ENCODE measurements at places on chromosomes 16 and 17.

- DNase-seq, result peak; percentile 50
Observed at GRCh38 chr17:9256751-9257629, 235.7 kb downstream of the NTN1 start.

DNA sequence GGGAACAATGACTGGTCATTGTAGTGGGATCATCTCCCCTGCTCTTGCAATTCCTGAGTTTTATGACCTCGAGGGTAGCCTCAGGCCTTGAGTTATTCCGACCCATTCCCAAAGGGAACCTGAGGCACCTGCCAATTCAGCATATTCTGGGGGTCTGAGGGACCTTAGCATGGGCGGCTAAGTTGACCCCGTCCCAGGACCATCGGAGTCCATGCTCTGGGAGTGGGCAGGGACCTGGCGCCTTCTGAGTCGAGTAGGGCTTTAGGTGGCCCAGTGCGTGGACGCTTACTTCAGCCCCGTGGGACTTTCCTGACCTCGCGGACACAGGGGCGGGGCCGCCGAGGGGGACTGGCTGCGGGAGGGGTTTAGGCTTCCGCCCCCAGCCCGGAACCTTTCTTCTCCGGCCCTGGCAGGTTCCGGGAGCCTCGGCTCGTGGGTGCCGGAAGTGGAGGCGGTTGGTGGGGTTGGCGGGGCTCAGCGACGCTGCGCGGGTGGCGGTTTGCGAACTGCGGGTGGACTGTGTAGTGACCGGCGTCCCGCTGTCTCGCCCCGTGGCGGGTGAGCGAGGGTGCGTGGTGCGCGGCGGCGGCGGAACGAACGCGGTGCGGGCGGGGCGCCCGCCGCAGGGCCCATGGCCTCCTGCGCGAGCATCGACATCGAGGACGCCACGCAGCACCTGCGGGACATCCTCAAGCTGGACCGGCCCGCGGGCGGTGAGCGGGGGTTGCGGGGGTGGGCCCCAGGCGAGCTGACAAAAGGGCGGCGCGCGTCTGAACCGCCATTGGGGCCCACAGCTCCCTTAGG, at the start of gene EDC4:
Gene EDC4 (plus strand): TSS at position 422 of the 804 bp plus-strand sequence. CDS start 210 bp downstream, at position 632.
- peak; percentile 80 for DNase-seq

DNA sequence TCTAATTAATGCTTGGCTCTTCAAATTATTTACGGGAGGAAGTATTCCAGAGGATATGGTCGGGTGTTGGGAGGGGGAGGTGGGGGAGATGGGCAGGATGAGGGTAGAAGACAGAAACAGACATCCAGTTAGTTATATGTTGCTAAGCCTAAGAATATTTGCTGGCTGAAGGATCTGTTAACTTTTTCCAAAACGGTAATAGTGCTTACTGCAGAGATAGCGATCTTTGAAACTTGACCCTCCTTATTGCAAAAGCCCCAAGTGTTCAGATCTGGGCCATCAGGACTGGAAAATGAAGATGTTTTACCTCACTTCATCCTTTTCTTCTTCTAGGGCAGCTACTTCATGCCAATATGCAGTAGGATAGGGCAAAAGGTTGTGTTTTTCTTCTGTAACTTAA, 27.0 kb upstream of the MMD start:
- peak; percentile 74 for DNase-seq

DNA sequence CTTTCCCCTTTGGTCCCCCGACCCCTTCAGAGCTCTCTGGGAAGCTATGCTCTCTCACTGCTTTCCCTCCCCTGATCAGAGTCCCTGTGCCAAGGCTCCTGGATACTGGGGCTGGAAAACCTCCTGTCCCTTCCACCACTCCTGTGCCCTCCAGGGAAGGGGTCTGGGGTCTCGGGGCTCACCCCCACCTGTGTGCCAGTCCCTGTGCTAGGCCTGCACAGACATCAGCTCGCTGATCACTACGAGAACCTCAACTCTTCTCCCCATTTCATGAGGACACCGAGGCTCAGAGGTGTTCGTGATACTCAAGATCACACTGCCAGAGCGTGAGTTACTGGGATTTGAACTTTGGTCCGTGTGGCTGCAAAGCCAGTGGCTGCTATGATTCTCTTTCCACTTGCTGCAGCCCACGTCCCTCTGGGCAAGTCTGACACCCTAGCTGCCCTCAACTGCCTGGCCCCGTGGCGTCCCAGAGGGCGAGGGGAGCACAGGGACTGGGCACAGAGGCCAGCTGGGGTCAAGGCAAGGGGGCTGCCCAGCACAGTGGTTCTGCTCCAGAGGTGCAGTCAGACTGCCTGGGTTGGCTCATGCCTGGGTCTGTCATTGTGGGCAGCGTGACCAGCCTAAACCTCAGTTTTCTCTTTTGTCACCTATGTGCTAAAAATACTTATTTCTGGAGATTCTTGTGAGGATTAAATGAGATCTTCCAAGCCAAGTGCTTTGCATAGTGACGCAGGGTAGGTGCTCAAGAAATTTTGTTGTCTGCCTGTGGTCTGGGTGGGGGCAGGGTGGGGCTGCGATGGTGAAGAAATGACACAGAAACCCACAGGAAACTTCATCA, 43.8 kb upstream of the TOB1 start:
- no peak for DNase-seq

DNA sequence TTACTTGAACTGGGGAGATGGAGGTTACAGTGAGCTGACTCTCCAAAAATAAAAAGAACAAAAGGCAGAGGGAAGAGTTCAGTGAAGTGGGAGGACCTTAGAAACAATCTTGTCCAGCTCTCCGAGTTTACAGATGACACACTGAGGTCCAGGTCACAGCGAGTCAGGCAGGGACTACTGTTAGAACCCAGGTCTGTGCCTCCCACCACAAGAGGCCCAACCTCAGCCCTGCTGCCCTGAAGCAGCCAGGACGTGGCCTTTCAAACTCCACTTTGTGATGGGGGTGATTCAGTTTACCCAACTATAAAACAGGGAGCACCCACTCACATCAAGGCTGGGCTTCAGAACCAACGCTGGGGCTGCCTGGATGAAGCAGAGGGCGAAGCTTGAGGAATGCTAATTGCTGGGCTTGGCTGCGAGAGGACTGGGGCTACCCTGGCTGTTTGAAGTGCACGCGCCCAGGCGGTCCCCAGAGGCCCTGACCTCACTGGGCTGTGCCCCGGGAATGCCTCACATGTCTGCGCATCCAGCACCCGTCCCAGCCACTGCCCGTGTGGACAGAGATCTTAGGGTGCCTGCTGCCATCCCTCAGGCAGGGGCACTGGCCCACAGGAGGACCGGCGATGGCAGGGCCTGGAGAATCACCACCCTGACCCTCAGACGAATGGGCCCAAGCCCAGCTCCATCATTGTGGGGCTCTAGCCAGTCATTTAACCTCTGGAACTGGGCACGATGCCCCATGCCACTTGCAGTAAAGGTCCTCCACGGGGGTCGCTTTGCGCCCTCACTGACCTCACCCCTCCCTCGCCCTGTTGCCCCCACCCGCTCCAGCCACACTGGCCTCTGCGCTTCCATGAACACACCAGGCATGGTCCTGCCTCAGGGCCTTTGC, 11.4 kb downstream of the SLC5A10 start:
- DNase-seq, result no peak

DNA sequence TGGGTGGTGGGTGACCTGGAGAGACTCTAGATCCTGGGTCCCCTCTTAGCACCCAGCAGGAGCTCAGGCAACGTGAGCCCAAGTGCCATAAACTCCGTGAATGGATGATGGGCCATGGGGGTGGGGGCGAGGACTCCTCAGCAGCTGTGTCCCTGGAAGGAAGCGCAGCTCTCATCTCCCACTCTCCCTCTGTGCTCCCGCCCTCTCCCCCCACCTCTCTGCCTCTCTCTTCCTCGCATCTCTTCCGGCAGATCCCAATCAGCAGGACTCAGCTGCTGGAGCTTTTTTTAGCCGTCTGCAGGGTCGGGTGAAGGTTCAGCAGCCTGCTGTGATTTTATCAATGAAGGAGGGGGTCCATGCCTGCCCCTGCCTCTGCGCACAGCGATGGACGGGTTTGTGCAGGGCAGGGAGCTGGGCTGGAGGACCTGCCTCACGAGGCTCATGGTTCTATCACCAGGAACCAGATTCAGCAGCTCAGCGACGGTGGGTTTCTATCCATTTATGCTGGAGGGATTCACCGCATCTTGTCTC, 8.3 kb downstream of the CCR7 start:
- DNase-seq, result no peak

- DNase-seq, result no peak
Observed at GRCh38 chr16:1918351-1919326, at the start of gene HS3ST6. Gene HS3ST6 (minus strand): TSS chr16:1918415. CDS start chr16:1918323, 92 bp downstream.

- no peak for DNase-seq
Observed at GRCh38 chr16:962366-962765, 8.4 kb downstream of the LMF1 start.

DNA sequence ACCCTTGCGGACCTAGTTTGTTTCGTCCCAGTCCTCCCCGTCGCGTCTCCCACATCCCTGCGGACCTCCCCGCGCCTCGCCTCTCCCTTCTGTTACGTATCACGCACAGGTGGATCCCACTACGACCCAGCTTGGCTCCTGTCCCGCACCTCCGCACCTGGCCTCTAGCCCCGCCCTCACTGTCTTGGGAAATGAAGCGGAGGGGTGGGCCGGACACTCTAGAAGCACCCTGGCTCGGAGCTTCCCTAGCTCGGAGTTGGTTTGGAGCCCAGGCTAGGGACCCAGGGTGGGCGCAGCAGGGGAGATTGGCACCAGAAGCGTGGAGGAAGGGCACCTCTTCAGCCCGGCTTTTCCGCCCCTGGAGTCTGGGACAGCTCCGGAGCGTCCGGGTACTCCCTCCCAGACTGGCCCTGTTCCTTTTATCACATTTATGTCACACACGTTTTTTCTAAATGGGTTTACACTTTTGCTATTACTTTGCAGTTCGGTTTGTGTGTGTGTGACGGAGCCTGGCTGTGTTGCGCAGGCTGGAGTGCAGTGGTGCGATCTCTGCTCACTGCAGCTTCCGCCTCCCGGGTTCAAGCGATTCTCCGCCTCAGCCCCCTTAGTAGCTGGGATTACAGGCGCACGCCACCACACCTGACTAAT, 1.4 kb upstream of the CEMP1 start:
- DNase-seq, result peak; percentile 39

GRCh38 chr16:4380119-4381063, 8.7 kb downstream of the VASN start:
- DNase-seq, result peak; percentile 61

- peak; percentile 38 for DNase-seq
Observed at GRCh38 chr16:1614456-1615102, 2.4 kb downstream of the CRAMP1 start.

DNA sequence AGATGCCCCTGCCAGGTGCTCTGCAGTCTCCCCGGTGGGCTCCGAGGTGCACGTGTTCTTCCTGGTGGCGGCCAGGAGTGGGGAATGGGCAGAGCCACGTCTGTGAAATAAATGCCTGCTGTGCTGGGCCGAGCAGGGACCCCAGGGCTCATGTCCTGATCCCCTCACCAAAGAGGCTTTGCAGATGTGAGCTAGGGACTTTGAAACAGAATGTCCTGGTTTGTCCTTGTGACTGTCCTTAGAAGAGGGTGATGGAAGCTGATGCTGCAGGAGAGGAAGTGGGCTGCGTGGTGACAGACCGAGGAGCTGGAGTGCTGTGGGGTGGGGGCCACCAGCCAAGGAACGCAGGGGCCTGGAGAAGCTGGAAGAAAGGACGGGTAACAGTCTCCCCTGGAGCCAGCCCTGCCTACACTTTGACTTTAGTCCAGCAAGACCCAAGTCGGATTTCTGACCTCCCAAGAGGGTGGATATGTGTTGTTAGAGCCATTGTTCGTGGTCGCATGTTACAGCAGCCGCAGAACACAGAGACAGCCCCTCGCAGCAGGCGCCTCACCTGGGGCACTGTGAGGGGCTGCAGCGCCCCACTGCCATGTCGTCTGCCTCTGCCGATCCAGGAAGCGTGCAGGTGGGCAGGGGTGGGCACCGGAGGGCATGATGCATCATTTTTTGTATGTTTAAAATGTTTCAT, 217.9 kb upstream of the CIBAR2 start:
- DNase-seq, result no peak

GRCh38 chr16:88640498-88641247, 2.3 kb downstream of the IL17C start:
- no peak for DNase-seq

- DNase-seq, result peak; percentile 68
Observed at GRCh38 chr17:30005709-30006320, 64.4 kb downstream of the EFCAB5 start.

GRCh38 chr17:65627891-65628643, 66.6 kb upstream of the AXIN2 start:
- peak; percentile 77 for DNase-seq

- no peak for DNase-seq
Observed at GRCh38 chr17:64016231-64016784, 4.1 kb downstream of the ICAM2 start.

- DNase-seq, result no peak
Observed at GRCh38 chr16:11291091-11291703, 10.1 kb upstream of the PRM1 start.

DNA sequence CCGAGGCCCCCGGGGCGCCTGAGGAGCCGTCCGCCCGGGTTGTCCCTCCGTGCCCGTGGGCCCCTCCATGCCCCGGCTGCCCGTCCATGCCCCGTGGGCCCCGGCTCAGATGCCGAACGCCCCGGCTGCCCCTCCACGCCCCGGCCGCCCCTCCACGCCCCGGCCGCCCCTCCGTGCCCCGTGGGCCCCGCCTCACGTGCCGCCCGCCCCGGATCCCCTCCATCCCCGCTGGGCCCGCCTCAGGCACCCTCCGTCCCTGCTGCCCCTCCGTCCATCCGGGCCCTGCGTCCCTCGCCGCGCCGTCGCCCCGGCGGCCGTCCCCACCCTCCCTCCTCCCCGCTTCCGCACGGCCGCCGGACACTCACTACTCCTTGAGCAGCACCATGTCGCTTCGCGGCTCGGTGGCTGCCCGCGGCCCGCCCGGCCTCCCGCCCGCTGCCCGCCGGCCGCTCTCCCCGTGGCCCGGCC, 382 bp downstream of the PITPNA start:
- DNase-seq, result peak; percentile 40

- no peak for DNase-seq
Observed at GRCh38 chr17:5225668-5226457, 8.8 kb downstream of the SCIMP start.

DNA sequence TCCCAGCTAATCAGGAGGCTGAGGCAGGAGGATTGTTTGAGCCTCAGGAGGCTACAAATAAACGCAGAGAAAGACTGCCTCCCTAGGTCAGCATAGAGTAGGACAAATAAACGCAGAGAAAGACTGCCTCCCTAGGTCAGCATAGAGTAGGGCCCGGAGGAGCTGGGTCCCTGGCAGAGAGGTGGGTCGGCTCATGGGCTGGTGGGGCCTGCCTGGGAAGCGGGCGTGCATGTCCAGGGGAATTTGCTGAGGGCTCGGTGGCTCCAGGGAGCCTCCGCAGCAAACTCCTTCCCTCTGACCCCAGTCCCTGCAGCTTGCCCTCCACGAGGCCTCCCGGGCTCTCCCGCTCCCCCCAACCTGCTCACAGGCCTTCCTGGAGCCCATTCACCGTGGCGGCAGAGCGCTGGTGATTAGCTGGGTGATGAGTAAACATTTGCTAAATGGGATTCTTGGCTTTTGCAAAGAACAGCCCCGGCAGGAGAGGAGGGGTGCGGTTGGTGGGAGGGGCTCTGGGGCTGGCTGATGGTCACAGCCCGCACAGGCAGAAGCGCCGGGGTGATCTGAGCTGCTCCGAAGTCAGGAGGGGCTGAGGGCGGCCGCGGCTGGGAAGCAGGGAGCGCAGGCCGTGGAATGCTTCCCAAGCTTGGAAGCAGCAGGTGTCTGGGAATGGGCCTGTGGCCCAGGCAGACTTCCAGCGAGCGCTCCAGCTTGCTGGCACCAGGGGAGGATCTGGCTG, 93.1 kb downstream of the RTN4RL1 start:
- peak; percentile 9 for DNase-seq

- no peak for DNase-seq
Observed at GRCh38 chr16:56282451-56282850, 91.2 kb downstream of the GNAO1 start.

All from fibroblast of lung (primary cell).